Epithelial cell of proximal tubule (primary cell): ENCODE measurements at places on chromosomes 1 and 21.

DNA sequence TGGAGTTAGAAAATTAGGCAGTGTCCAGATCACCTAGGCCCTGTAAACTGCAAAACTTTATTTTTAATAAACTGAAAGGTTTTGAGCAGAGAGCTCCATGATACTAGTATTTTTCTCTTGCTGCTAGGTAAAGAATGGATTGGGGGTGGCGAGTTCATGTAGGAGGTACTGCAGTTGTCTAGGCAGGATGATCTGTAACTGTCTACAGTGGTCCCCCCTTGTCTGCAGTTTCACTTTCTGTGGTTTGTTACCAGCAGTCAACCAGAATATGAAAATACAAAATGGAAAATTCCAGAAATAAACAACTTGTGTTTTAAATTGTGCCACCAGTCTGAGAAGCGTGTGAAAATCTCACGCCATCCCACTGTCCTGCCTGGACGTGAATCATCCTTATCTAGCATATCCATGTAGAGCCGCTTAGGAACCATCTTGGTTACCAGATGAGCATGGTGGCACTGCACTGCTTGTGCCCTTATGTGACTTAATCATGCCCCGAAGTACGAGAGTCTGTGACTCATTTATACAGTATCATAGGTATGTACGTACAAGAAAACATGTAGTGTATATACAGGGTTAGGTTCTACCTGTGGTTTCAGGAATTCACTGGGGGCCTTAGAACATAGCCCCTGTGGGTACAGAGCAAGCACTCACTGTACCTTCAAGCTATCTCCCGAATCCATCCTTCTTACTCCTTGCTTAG lies 94.2 kb downstream of the AHCTF1 start:
- no peak for DNase-seq

DNA sequence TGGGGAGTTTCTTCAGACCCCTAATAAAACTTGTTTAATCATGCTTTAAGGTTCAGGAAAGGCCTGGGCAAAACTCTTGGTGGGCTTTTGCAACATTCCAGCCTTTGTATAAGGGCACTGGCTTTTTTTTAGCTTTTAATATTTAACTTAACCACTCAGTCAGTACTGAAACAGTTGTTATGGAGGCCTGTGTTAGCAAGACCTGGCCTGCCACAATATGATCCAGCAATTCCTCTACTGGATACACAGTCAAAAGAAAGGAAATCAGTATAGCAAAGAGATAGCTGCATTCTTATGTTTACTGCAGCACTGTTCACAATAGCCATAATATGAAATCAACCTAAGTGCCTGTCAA lies 75.1 kb upstream of the COG2 start:
- DNase-seq = no peak

GRCh38 chr1:159839116-159839849 lies 12.6 kb downstream of the SLAMF8 start:
- no peak for DNase-seq

GRCh38 chr1:121443001-121443540 lies 258.3 kb downstream of the SRGAP2C start:
- DNase-seq = no peak

DNA sequence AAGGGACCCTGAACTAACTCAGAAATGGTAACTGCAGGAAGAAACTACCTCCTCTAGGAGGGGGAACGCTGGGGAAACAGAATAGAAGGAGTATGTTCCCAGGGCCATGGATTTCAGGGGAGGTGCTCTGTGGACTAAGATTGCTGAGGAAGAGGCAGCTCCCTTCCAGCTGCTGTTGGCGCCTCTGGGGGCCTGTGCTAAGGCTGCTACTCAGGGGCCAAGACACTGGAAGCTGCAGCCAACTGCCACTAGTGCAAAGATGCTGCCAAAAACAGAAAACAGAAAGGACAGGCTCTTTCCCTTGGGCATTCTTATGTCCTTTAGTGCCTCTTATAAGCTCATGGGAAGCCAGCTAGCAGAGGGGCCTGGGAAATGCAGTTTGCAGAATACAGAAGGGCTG lies 58.0 kb upstream of the SGIP1 start:
- no peak for DNase-seq

- DNase-seq = no peak
These were observed 11.4 kb upstream of the SPATC1L start for GRCh38 chr21:46195595-46196195.

DNA sequence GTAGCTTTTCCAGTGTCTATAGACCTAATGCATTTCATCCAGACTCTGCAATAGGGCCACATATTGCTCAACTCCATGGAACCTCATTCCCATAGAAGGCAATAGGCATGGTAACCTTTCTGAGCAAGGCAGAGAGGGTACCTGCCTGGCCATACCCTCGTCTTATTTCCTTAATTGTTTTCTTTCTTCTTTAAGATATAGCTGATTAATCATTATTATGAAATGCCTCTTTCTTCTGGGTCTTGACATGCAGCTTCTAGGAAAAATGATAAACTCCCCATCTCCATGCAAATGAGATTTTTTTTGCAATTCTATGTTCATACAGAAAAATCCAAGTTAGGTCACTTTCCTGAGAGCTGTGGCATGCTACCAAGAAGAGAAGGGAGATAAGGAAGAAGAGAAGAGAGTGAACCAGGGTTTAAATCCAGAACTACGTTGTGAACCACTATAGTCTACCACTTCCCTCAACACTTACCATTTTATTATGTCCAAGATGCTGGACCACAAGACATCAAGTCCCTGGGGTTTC lies 33.0 kb upstream of the IL20 start:
- no peak for DNase-seq

GRCh38 chr1:60813071-60813470 lies 269.3 kb upstream of the NFIA start:
- DNase-seq = no peak

DNA sequence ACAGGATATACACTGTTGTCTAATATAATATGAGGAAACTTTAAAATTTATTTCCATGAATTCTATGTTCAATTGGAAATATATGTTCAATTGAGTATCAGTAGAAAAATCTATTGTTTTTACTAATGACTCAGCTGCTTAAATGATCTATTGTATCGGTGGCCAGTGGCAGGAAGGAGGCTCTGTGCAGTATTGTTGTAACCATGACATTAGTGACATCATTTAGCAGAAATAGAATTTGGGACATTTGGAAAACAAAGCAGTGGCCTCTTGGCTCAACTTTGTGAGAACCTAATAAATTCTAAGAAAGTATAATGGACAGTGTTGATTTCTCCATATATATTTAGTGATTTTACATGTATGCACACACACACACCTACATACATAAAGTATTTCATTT lies 257.4 kb downstream of the PDE4B start:
- DNase-seq = no peak

GRCh38 chr1:244296447-244296846 lies 155.3 kb downstream of the ADSS2 start:
- no peak for DNase-seq

GRCh38 chr1:93967306-93967705 lies 58.1 kb upstream of the GCLM start:
- DNase-seq = no peak

GRCh38 chr1:99771513-99771918 lies 5.1 kb upstream of the FRRS1 start:
- no peak for DNase-seq

DNA sequence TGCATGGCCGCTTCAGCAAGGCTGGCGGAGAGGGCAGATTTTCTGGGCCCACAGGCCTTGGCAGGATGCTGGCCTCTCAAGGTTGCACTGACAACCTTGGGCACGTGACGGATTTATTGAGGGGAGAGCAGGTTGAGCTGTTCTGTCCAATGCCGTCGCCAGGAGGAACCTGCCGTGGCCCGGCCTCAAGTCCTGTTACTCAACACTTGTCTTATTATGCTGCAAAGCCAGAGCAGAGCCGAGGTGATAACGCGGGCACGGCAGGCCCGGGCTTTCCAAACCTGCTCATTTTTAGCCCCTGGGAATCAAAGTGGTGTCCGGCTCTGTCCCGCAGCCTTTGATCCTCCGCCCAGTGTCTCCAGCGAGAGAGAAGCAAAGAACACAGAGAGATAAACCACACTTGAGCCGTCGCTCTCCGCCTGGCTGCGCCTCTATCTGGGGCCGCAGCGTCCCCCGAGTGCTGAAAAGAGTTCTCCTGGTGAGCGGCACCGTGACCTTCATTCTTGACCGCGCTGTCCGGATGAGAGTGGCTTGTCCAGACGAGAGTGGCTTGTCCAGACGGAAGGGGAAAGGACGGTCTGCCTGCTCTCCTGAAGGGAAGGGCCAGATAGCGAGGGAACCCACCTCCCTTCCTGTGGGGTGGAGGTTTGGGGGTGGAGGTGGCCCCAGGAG lies 162.3 kb upstream of the ARHGEF16 start:
- no peak for DNase-seq

GRCh38 chr1:197284966-197285365 lies 16.9 kb downstream of the CRB1 start:
- no peak for DNase-seq

DNA sequence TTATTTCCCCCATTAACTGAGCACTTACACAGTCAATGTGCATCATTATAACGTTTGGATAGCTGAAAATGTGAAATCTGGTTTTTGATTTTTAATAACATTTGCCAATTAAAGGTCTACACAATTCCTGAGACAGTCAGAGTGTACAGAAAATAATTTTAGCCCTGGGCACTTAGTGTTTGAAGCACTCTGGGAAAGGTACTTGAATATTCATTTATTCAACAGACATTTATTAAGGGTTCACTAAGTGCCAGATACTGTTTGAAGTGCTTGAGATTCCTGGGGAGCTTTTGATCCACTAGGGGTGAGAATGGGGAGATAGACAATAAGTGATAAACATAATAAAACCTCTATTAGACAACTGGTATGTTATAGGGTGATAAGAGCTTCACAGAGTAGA lies 141.8 kb downstream of the DISC1 start:
- DNase-seq = no peak

DNA sequence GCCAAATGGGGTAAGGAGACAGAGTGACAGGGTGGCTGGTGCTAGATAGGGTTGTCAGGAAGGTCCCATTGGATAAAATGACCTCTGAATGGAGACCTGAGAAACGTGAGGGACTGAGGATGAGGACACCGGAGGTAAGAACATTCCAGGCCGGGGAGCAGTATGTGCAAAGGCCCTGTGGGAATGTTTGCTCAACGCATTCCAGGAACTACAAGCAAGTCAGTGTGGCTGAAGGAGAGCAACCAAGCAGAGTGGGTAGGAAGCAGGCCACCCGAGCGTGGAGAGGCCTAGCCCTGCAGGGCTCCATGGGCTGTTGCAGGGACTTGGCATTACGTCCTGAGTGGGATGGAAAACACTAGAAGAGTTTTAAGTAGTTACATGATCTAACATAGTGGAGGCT lies 185.6 kb downstream of the ZBTB18 start:
- DNase-seq = no peak

DNA sequence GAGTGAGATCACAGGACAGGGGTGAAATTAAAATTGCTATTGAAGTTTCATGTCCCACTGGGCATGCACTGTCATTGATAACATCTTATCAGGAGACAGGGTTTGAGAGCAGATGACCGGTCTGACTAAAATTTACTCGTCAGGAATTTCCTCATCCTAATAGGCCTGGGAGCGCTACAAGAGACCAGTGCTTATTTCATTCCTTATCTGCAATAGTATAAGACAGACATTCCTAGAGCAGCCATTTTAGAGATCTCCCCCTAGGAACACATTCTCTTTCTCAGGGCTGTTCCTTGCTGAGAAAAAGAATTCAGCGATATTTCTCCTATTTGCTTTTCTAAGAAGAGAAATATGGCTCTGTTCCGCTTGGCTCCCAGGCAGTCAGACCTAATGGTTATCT lies 181.4 kb upstream of the ETV3 start:
- no peak for DNase-seq

GRCh38 chr1:23646091-23646490 lies 45.5 kb upstream of the RPL11 start:
- DNase-seq = peak; percentile 42

DNA sequence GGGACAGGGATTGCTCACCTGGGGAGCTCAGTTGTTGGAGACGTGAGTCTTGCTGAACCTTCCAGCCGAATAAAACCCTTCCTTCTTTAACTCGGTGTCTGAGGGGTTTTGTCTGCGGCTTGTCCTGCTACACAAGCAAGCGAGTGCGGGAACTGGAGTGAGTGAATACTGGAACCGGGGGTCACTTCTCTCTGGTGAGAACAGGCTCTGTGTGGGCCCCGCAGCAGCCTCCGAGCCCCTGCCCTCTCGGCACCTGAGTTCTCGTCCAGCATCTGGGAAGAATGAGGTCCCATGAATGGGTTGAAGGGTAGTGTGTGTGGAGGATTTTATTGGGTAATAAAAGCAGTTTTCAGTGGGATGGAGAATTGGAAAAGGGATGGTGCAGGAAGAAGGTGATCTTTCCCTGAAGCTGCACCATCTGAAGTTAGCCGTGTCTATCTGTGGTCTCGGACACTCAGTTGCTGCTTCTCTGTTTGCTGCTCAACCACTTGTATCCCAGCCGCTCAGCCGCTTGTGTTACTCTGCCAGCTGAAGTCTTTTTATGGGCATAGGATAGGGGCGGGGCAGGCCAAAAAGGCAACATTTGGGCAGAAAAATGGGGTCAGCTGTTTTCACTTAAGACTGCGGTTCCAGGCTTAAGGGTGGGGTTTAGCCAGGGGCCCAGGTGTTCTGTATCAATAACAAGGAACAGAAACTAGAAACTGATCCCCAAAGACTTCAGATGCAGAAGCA lies 450.6 kb upstream of the CAMK1G start:
- no peak for DNase-seq
